Activated T-helper 1 cell treated with anti-CD3 and anti-CD28 coated beads, Interleukin-12 subunit alpha, Interleukin-12 subunit beta, Interleukin-2, Interleukin-4 antibody, amounts not matched to agents 30 ng/mL and 10 ng/mL and 1 ng/mL, durations not matched to agents 14 hours and 24 hours and 36 hours (primary cell): ENCODE measurements at places on chromosomes 11 and 22.

DNA sequence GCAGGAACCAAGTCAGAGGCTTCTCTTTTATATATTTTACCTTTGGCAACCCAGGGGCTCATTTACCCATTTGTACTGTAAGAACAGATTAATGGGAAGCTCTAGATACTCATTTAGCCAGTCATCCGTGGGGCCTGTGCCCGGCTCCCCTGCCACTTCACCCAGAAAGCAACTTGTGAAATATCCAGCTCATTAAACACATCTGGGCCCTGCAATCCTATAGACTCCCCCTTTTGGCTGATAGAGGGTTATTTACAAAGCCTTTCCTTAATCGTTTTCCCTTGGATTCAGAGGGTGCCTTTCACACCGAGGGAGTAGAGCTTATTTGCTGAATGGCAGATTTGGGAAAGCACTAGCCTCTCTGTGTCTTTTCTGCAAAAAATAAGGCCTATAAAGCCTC, 118.7 kb upstream of the SORL1-AS1 start:
- DNase-seq: no peak

GRCh38 chr11:118899706-118900360, 16.1 kb downstream of the CXCR5 start:
- no peak for DNase-seq

GRCh38 chr11:130088919-130089673, 19.4 kb downstream of the APLP2 start:
- DNase-seq: no peak

- DNase-seq: no peak
Observed at GRCh38 chr11:29256580-29256979, 760.2 kb downstream of the KCNA4 start.

DNA sequence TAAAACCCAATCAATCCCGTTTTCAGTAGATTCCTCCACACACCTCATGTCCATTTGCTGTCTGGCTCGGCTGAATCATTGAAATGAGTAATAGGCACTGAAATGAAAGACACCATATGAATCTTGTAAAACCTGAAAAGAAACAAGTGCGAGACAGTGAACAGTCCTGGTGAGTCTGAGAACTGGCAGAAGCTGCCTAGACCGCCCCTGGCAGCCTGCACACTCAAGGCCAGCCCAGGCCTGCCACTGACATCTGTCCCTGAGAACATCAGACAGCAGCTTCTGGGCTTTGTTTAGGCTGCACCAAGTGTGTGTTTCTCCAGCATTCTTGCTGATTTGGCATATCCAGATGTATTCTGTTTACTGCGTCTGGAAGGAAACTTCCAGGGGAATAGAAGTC, 44.8 kb downstream of the ENDOD1 start:
- no peak for DNase-seq

GRCh38 chr11:28383456-28383855, 275.3 kb downstream of the METTL15 start:
- no peak for DNase-seq

GRCh38 chr22:29720811-29721323, 1.1 kb downstream of the CABP7 start:
- no peak for DNase-seq

DNA sequence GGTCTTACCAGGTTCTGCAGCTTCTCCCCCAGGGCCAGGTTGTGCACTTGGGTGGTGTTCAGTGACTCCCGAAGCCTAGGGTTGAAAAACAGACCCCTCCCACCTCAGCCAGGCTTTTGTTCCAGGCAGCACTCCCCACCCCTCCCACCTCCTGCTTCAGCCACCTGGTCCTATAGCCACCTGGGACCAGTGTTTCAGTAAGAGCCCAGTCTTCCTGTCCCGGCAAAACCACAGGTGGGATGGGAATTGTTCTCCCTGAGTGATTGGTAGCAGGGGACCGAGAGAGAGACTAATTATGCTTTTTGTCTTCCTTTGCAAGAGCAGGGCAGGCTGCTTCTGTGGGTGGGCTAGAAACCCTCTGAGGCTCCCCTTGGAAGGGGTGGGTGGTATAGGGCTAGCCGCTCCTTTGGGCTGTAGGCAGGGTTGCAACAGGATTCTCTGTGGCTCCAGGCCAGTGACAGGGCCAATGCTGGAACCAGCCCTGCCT, 8.5 kb upstream of the NAALADL1 start:
- DNase-seq: no peak

DNA sequence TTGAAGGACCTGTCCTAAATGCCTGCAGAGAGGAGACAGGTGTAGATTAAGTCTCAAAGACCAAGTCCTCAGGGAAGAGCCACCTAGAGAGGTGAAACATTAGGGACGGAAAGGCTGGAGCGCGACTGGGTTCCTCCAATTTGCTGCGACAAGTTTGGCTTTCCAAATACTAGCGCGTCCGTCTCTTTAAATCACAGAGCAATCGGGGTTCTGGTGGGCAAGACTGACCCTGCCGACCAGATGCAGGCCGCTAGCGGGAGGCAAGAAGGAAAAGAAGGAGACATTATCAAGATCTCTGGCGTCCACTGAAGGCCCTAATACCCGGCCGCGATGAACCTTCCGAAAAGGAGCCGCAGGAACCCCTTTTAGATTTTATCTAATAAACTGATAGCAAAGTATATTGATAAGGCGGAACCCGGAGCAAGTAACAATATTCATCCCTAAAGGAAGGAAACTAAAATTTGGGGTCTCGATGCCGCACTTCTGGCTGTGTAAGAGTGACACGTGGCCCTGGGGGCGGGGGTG, 128.2 kb upstream of the C11orf58 start:
- no peak for DNase-seq

- DNase-seq: no peak
Observed at GRCh38 chr11:36817336-36817965, 219.4 kb upstream of the RAG2 start.

DNA sequence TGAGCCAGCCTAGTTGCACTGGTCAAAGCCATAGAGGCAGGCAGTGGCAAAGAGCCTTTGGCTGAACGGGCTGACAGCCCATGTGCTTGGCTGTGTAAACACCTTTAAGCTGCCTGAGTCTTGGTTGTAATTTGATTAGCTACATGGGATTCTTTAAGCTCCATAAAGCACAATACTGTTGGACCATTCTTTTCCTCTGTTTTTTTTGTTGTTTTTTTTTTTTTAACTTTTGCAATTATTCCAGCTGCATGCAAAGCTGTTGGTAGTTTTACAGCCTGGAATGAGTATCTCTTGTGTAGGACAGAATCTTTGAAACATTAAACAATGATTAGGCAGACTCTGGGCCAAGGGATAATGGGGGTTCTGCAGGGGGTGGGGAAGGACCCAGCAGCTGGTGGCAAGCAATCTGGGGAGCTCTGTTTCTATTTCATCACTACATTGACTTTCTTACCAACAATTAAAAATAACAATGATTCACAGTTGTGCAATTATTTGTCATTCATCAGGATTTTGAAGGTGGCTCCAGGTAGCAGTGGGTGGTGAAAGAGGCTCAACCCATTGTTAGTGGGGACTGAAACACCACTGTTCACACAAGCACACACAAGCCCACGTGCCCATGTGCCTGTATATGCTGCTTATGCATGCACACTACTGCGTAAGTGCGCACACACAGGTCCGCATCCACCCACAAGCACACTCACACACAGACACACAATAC, 69.5 kb upstream of the CSNK2A3 start:
- no peak for DNase-seq

DNA sequence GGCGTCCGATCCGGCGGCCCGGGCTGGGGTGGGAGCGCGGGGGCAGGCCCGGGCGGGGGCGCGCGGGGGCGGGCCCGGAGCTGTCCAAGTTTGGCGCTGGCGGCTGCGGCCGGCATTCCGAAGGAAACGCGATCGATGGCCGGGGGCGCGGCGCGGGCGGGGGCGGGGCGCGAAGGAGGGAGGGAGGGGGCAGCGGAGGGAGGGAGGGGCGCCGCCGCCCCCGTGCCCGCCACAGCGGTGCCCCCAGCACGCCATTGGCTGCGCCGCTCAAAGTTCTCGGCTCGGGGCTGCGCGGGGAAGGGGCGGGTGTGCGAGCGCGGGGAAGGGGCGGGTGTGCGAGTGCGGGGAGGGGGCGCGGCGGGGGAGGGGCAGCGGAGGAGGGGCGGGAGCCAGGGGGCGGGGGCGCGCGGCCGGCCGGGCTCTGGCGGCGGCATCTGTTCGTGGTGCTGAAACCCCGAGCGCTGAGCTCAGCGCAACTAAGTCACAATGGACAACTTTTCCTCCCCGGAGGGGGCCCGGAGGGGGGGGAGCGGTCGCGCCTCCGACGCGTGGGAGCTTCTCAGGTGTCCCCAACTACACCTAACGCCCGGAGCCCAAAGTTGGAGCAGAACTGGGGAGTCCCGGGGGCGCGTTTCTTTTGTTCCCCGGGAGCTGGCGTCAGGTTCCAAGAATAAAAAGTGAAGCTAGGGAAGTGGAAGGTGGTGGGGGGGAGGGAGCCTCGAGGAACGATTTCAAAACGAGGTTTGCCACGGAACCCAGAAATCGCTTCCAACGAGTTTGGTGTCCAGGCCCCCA, 2.2 kb downstream of the PHF21B start:
- no peak for DNase-seq

DNA sequence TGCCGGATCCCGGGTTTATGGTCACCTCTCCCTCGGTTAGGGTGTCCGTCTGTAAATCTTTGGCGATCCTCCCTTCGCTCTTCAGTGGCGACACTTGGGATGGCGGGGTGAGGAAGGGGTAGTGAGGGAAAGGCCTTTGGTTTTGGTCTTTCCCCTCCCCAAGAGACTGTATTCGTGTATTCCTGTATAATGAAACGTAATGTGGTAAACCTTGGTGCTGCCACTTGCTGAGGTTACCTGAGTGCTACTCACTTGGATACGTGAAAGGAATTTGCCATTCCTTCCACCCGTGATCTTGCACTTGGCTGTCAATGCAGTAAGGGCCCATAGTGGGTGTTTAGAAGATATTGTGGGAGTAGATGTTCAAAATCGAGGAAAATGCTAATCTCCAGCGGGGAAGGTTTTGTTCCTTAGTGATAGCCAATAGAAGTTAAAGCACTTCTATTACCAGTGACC, 578 bp upstream of the NUP160 start:
- no peak for DNase-seq

- no peak for DNase-seq
Observed at GRCh38 chr22:35656284-35656752, 8.1 kb downstream of the APOL6 start.

- no peak for DNase-seq
Observed at GRCh38 chr22:35103761-35104160, 37.8 kb downstream of the ISX start.

GRCh38 chr11:57214494-57214893, 22.6 kb downstream of the APLNR start:
- no peak for DNase-seq

GRCh38 chr11:8083871-8084281, 2.9 kb downstream of the TUB start:
- no peak for DNase-seq

GRCh38 chr11:126310200-126310991, 6.5 kb downstream of the DCPS start:
- peak; percentile 41 for DNase-seq

- no peak for DNase-seq
Observed at GRCh38 chr22:29784451-29785361, 17.5 kb downstream of the UQCR10 start.

GRCh38 chr11:102197670-102198139, 87.5 kb downstream of the YAP1 start:
- DNase-seq: no peak

DNA sequence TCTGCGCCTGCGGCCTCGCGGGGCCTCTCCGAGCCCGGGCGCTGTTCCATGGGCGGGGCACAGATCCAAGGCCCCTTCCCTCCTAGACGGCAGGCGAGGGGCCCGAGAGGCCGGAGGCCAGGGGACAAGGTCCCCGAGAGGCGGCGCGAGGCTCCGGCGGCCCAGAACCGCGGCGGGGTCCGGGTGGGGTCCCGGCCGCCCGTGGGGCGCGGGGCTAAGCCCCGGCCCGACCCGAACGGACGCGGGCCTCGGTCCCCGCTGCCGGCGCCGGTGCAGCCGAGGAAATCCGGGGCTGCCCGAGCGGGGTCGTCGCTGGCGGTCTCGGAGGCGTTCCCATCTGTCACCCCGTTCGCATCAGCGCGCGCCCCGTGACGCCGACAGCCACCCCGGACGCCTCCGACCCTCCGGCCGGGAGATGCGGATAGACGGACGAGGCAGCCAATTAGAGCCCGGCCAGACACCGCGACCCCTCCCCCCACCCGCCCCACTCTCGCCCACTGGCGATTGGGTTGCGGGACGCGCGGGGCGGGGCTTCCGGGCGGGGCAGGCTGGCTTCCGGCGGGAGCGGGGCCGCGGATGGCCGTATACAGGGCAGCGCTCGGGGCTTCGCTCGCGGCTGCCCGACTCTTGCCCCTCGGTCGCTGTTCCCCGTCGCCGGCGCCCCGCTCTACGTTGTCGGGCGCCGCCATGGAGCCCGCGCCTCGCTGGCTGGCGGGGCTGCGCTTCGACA, at the start of gene SELENOO:
SELENOO (plus strand) TSS at position 551 of the 730 bp plus-strand sequence; CDS start at position 577, 26 bp downstream.
- peak; percentile 90 for DNase-seq

DNA sequence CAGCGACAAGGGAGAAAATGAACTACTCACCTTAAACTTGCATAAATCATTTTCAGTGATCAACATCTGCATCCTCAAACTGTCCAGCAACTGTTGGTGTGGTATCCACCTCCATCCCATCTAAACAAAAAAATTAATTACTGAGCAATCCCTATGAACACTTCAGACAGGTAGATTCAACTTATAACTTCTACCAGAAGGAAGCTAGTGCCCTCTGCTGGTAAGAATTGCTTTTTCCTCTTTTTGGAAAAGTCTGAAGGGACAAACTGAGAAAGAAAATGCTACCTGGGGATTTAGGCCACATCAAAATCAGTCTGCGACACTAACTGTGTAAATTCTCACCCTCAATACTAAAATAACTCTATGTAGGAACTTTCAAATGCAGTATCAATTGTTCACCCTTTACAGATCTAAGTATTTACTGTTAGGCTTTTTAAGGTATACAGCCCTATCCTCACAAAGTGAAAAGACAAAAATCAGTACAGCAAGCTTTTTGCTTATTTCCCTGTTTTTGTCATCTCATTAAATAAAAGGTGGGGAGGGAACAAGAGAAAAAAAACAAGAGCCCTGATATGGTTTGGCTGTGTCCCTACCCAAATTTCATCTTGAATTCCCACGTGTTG, 17.9 kb downstream of the CLNS1A start:
- peak; percentile 5 for DNase-seq

DNA sequence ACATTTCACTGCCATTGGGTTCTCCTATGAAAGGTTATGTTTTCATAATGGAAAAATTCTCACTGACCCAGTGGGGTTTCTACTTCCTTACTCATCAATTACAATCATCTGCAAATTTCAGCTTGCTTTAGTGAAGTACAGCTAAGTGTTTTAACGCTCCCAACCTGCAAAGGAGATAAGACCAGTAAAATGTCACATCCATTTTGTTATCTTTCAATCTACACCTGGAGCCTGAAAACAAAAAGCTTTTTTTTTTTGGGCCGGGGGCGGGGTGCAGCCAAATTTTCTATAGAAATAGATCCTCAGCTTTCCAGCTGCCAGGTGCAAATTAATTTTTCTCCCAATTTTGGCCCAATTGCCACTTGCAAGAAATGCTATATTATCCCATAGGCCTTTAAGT, 40.6 kb downstream of the CADM1 start:
- DNase-seq: no peak

- no peak for DNase-seq
Observed at GRCh38 chr11:47541070-47541469, 11.9 kb downstream of the CELF1 start.

GRCh38 chr11:122213171-122213570, 97.2 kb upstream of the BLID start:
- no peak for DNase-seq

- DNase-seq: no peak
Observed at GRCh38 chr11:128599729-128600128, 12.4 kb upstream of the ETS1 start.

- no peak for DNase-seq
Observed at GRCh38 chr11:128928400-128928799, 14.3 kb downstream of the TP53AIP1 start.

GRCh38 chr11:6627762-6628241, 8.6 kb upstream of the TPP1 start:
- DNase-seq: no peak
